ENCODE measurements at places on chromosomes 2 and 18.

DNA sequence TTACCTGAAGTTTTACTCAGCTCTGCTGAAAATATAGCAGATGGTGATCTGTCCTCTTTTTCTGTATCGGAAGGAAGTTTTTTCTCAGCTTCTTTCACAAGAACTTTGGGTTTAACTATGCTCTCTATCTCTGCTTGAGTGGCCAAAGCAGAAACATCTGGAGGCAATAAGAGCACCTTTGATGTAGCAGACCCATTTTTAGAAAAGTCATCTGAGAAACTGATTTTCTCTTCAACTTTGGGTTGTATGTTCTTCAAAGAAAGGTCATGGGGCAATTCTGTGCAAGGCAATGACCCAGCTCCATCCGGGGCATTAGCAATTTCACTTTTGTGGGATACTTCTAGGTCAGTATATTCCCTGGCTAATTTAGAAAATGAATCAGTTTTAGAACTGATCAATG is 25.2 kb downstream of the RTN4 start:
- no peak for DNase-seq

DNA sequence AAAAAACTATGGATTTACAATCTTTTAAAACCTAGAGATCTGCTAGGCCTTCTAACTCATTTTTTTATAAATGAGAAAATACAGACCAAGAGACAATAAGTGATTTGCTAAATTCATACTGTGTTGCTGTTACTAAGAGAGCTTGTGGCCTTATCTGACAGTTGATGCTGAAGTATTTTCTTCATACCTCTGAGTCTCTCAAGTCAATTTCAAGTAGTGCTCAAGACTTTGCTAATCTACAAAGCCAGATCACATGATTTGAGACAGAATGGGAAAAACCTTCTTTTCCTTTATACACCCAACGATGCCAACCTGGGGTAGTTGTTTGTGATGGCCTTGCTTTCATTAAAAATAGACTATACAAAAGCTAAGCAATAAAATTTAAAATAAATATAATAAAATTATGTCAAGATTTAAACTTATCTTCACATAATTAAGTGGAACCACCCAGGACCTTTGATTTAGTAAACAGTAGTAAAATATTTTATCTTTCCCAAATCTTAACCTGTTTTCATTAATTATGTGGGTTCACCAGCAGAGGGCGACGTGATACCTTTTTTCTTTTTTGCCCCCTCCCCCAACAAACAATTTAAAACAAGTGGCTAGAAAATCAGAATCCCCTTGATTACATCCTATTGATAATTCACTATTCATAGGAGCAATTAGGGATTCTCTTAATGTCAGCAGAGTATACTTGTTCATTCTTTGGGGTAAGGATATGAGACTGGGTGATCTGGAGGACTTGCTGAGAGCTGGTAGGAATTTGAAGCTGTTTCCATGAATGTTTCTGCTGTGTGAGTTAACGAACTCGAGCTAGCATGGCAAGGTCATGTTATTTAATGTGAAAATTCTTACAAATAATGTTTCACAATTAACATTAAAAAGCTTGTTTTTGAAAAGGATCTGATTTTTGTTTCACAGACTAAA is 49.6 kb upstream of the SLC5A7 start:
- no peak for DNase-seq

DNA sequence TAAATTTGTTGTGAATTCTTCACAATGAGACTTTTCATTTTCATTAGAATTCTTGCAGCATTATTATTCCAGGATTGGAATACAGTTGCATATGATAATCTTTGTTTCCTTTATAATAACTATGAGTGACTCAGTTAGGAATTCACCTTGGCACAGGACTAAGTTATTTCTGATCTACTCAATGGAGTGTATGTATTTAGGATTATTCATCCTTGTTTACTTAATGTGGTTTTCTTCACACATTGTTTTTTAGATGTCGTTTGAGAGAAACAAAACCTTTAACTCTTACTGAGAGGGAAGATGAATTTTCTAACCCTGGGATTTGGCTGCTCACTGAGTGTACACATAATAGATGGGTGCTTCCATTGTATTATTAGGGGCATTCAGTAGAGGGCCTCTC is 970.1 kb downstream of the DPP10 start:
- DNase-seq: no peak

- no peak for DNase-seq
Observed at GRCh38 chr2:105239924-105240323, 1.6 kb upstream of the GPR45 start.

DNA sequence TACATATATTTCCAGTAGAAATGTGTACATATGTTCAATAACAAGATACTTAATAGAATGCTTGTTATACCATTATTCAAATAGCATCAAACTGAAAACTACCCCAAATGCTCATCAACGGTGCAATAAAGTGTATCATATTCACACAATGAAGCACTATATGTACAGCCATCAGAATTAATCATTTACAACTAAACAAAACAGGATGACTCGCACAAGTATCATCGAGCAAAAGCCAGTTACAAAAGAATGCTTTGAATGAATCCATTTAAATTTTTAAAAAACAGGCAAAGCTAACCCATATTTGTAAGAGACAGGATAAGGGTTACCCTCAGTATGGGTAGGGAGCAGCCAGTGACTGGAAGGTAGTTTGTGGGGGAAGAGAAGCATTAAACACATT is 132.8 kb upstream of the PDE1A start:
- DNase-seq: no peak

- no peak for DNase-seq
Observed at GRCh38 chr2:239035997-239036731, 188.3 kb downstream of the TWIST2 start.

- no peak for DNase-seq
Observed at GRCh38 chr2:164710837-164711765, 89.8 kb upstream of the GRB14 start.

DNA sequence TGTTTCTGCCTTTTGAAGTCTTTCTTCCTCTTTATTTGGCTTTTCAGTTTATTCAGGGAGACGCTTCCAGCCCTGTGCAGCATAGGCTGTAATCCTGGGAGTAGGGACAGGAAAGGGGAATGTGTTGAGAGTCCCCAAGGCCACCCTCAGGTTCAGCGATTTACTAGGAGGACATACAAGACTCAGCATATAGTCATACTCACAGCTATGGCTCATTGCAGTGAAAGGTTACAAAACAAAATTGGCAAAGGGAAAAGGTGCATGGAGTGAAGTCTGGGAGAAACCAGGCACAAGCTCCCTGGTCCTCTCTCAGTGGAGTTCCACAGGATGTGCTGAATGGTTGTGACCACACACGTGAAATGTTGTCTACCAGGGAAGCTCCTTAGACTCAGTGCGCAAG is 49.6 kb upstream of the ZNF638 start:
- no peak for DNase-seq

DNA sequence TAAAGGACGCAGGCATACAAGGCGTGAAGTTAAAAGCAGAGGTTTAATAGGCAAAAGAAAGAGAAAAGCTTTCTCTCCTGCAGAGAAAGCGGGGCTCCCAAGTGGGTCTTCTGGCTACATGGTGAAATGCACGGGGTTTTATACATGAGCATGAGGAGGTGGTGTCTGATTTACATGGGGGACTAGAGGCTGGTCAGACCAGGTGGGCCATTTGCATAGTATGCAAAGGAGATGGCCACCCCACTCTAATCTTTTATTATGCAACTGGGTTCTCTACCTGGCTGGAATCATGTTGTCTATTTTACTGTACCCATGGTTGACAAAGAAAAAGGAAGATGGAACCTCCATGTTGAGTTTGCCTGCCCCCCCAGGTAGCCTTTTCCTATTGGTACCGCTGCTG is 356.2 kb downstream of the KCNJ3 start:
- no peak for DNase-seq

- no peak for DNase-seq
Observed at GRCh38 chr2:14677039-14677438, 44.5 kb downstream of the LRATD1 start.

DNA sequence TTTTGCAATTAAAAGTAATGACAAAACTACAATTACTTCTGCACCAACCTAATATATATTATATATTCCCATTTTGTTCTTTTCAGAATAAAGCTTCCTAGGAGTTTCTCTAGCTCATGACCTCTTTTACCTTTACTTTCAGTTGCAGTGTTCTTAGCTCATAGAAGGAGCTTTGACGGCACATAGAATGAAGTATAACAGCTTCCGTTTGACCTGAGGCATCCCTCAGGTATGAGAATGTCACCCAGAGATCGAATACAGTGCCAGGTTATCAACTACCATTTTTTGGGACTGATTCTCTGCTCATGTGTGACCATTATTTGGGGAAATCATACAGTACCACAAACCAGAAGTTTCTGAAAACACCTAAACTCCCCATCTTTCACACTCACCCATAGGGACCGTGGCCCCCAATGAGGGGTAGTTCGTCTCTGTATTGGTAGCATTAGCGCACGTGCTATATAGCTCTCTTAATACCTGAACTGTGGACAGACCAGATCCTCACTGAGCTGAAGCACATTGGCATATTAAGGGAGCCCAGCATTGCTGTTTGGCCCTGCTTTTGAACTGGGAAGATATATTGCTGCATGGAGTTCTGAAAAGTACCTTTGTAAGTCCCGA is 123.0 kb downstream of the SPTBN1 start:
- DNase-seq: no peak

DNA sequence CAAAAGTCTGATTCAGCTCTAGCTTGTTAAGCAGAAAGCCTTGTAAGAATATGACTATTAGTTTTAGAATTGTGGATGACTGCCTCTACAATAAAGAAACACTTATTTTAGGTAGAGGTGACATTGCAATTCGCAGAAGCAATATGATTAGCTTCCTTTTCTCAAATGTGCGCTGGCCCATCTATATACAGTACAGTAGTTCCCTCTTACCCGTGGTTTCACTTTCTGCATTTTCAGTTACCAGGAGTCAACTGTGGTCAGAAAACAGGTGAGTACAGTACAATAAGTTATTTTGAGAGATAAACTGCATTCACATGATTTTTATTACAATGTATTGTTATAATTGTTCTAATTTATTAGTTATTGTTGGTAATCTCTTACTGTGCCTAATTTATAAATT is 405.1 kb downstream of the GPD2 start:
- no peak for DNase-seq

- DNase-seq: no peak
Observed at GRCh38 chr18:55779691-55780585, 191.9 kb upstream of the TCF4 start.

DNA sequence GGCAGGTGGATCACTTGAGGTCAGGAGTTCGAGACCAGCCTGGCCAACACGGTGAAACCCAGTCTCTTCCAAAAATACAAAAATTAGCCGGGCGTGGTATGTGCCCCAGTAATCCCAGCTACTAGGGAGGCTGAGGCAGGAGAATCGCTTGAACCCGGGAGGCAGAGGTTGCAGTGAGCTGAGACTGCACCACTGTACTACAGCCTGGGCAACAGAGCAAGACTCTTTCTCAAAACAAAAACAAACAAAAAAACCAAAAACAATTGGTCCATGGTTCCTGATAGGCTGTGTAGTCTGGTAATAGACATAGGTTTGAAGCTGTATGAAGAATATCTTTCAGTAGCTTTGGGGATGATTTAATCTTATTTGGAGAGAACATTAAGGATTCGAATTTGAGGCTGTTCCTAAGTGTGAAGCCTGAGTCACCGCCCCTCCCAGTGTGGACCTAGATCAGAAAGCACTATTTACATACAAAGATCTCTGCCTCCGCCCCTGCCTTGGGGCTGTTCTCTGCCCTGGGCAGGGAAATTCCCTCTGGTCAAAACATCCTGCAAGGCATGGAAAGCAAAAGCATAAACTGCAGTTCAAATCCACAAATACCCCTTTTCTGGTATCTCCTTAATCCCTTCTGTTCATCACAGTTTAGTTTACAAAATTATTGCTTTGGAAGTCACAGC is 52.8 kb upstream of the PMAIP1 start:
- DNase-seq: no peak

DNA sequence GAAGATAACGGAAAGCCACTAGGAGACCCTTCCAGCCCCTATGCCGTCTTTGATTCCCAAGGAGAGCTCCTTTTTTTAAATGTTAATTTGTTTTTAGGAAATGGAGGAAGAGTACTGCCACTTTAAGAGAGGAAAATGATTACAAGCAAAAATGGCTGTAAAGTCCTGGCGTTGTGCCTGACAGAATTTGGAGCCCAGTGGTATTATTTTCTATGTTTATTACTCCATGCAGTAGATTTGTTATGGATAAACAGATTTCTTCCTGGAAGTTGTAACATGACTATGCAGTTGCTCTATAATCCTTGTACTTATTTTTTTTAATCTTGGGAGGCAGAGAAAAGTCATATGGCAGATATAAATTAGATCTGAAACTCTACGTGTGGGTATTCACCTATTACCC is 141.3 kb downstream of the GBX2 start:
- no peak for DNase-seq

DNA sequence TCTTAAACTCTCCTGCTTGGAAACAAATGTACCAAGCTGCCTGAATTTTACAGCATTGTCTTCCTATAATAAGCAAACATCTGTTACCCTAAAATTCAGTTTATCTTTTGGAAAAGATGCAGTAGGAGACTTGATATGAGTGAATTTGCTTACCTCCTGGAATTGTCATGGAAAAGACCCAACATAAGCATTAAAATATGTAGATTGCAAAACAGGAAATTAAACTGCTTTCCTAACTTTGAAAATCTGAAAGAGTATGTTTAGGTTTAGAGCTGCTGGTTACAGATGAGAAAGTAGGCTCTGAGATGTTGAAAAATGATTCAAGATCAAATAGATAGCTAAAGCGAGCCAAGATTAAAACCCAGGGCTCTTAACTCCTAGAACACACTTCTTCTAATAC is 316.5 kb downstream of the SOX11 start:
- DNase-seq: no peak

DNA sequence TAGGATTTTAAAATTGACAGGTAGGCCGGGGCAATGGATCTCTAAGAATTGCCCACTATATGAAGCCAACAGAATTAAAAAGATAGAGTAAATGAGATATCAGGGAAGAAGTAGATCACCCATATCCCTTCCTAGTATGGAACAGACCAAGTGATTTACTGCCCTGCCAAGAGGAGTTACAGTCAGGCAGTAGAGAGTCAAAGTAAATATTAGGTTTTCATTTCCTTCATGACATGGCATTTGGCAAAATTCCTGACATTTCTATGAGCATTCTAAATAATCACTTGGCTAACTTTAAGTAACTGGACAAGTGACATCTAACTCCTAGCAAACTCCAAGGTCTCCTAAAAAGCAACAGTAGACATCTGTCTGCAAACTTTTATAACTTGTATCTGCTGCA is 33.5 kb downstream of the GALNT5 start:
- no peak for DNase-seq

Data from central memory CD4-positive, alpha-beta T cell (primary cell).